HepG2 (cell line): ENCODE measurements at places on chromosomes 16 and 17. TPM values are rescaled to one million over a fixed set of nuclear protein-coding genes. Genes with fewer than 3 reads are reported as not detected.

- H3K36me3 ChIP-seq = peaks cover 14% of the 10 kb centered on the region
- DNase-seq = no peak
- H3K4me3 ChIP-seq = no peak overlapping the region
- no peak overlapping the region for H3K27ac ChIP-seq
Observed at GRCh38 chr17:80643326-80644099, 98.9 kb downstream of the RPTOR start.

DNA sequence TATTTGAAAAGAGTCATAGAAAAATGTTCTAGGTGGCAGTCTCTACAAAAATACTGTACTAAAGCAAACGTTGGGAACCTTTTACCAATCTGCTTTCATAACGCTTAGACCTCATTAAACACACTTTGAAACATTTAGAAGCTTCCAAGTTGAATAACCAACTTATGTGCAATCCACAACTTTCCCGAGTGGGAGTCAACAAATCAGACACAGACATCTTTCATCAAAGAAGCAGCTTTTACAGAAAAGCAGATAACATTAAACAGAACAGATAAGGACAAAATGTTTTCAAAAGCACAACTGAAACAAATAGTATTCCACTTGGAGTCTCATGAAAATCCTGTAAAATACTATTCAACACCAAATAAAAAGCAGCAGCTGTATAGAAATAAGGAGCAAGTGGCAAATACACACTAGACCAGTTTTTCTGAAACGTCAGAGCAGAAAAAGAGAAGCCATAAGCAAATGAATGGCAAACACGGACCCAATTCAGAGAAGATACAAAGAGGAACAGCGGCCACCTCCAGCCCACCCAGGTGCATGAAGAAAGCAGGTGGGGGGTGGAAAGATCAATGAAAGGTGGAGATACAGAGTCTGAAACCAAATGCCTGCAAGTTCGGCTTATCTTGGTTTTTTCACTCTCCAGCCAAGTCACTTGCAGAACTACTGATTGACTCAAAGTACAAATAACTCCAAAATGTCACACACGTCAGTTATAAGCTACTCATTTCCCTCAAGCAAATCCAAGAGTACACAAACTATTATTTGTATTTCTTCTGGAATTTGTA, 18.4 kb upstream of the FBF1 start:
- H3K27ac ChIP-seq = peak overlapping the region; percentile 52
- no peaks in the 10 kb centered on the region for H3K27me3 ChIP-seq
- peak; percentile 58 for DNase-seq
- H3K36me3 ChIP-seq = peaks cover 58% of the 10 kb centered on the region
- no peak overlapping the region for H3K4me3 ChIP-seq

- H3K36me3 ChIP-seq = no peaks in the 10 kb centered on the region
- DNase-seq = no peak
- no peak overlapping the region for H3K27ac ChIP-seq
- peaks cover 8% of the 10 kb centered on the region; the same call in 1 of the 2 replicates for H3K27me3 ChIP-seq
- peaks cover 30% of the 10 kb centered on the region for H3K4me1 ChIP-seq
Observed at GRCh38 chr17:8052256-8053252, 13.7 kb downstream of the ALOX15B start.

- H3K4me3 ChIP-seq = no peak overlapping the region
- H3K4me1 ChIP-seq = peaks cover 65% of the 10 kb centered on the region
- H3K36me3 ChIP-seq = peaks cover 9% of the 10 kb centered on the region; the same call in 2 of the 3 replicates
- peaks cover 41% of the 10 kb centered on the region for H3K27me3 ChIP-seq
- no peak for DNase-seq
Observed at GRCh38 chr17:79799174-79799537, 2.3 kb upstream of the CBX8 start.

GRCh38 chr16:30184096-30184890, 891 bp downstream of the CORO1A start:
- H3K4me1 ChIP-seq = peaks cover 50% of the 10 kb centered on the region
- DNase-seq = no peak
- H3K36me3 ChIP-seq = no peaks in the 10 kb centered on the region
- H3K27ac ChIP-seq = no peak overlapping the region

- peak overlapping the region; percentile 85 for H3K27ac ChIP-seq
- H3K36me3 ChIP-seq = no peaks in the 10 kb centered on the region
- peak overlapping the region; percentile 76 for H3K4me3 ChIP-seq
- no peak for DNase-seq
- no peaks in the 10 kb centered on the region; the same call in 2 of the 3 replicates for H3K27me3 ChIP-seq
Observed at GRCh38 chr16:71564335-71564967, 12.4 kb downstream of the TAT start.

Gene ALOX12
- total RNA-seq = not detected in 2 replicates

GRCh38 chr16:23496821-23497542, 13.3 kb downstream of the GGA2 start:
- no peak for DNase-seq
- H3K4me3 ChIP-seq = no peak overlapping the region
- H3K4me1 ChIP-seq = peaks cover 21% of the 10 kb centered on the region
- H3K36me3 ChIP-seq = peaks cover 82% of the 10 kb centered on the region
- no peak overlapping the region for H3K27ac ChIP-seq

- no peak overlapping the region for H3K27ac ChIP-seq
- DNase-seq = no peak
Observed at GRCh38 chr17:41507315-41507880, 2.0 kb upstream of the KRT13 start.

- H3K4me3 ChIP-seq = no peak overlapping the region
- no peaks in the 10 kb centered on the region for H3K36me3 ChIP-seq
- no peaks in the 10 kb centered on the region for H3K27me3 ChIP-seq
Observed at GRCh38 chr16:23962001-23962400, 126.2 kb downstream of the PRKCB start.

Gene CDH5
- 0.34 and 0.71 TPM in 2 replicates for total RNA-seq

GRCh38 chr16:2904100-2904921, 7.4 kb upstream of the FLYWCH1 start:
- peaks cover 29% of the 10 kb centered on the region for H3K4me1 ChIP-seq
- peak overlapping the region; percentile 82 for H3K4me3 ChIP-seq
- peak; percentile 73 for DNase-seq
- peak overlapping the region; percentile 83 for H3K27ac ChIP-seq
- H3K27me3 ChIP-seq = no peaks in the 10 kb centered on the region; the same call in 2 of the 3 replicates
- H3K36me3 ChIP-seq = no peaks in the 10 kb centered on the region

DNA sequence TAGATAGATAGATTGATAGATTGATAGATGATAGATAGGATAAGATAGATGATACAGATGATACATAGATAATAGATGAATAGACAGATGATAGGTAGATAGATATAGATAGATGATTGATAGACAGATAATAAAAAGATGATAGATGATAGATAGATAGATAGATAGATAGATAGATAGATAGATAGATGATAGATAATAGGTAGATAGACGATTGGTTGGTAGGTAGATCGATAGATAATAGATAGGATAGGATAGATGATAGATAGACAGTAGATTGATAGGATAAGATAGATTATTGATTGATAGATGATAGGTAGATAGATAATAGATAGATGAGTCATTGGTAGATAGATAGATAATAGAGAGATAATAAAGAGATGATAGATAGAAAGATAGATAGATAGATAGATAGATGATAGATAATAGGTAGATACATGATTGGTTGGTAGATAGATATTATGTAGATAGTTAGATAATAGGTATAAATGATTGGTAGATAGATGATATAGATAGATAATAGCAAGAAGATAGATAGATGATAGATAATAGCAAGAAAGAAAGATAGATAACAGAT, 109.4 kb upstream of the C16orf82 start:
- H3K4me3 ChIP-seq = no peak overlapping the region
- no peaks in the 10 kb centered on the region for H3K36me3 ChIP-seq
- H3K27ac ChIP-seq = no peak overlapping the region
- no peak for DNase-seq

DNA sequence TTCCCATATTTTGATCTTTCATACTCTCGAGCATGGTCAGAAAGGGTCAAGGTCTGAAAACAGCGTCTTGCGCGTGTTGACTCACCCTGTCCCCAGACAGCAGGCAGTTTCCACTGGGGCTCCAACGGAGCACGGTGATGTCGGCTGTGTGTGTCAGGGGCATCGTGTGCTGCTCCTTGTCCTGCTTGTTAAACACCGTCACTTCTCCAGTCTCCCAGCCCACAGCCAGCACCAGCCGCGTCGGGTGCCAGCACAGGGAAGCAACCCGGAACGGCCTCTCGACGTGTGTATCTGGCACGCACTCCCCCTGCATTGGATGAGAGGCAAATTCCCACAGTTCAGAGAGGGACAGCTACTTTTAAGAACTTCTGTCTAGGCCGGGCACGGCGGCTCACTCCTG, 9.6 kb downstream of the IFT140 start:
- H3K4me3 ChIP-seq = no peak overlapping the region
- no peaks in the 10 kb centered on the region for H3K27me3 ChIP-seq
- no peak for DNase-seq

DNA sequence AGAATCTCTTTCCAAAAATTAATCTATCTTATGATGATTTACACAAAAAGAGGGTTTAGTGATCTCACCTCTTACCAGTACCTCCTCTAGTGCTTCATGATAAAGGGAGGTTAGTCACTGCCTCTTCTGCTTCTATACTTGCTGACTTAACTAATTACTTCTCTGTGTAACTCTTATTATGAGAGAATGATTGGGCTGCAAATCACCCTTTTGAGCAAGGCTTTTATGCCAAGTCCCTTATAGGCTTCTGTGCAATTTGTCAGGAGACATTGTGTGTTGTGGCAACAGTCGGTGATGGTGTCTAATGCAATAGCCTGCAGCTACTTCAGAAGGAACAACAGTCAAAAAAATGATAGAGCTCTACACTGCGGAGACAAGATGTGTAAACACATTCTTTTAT, 1568.1 kb upstream of the GOT2 start:
- H3K27me3 ChIP-seq = no peaks in the 10 kb centered on the region
- H3K4me1 ChIP-seq = no peaks in the 10 kb centered on the region
- H3K36me3 ChIP-seq = no peaks in the 10 kb centered on the region

GRCh38 chr16:70752426-70752825, 48.5 kb downstream of the VAC14 start:
- no peaks in the 10 kb centered on the region for H3K27me3 ChIP-seq
- H3K36me3 ChIP-seq = peaks cover 9% of the 10 kb centered on the region
- no peak for DNase-seq
- no peak overlapping the region for H3K27ac ChIP-seq
- H3K4me1 ChIP-seq = peaks cover 30% of the 10 kb centered on the region
- no peak overlapping the region for H3K4me3 ChIP-seq

- peaks cover 49% of the 10 kb centered on the region for H3K27me3 ChIP-seq
- no peaks in the 10 kb centered on the region for H3K36me3 ChIP-seq
- H3K4me3 ChIP-seq = no peak within 1 kb of the TSS
- H3K4me1 ChIP-seq = peaks cover 36% of the 10 kb centered on the region
- no peak within 1 kb of the TSS for H3K27ac ChIP-seq
Observed at GRCh38 chr16:66366433-66367299, at the start of gene CDH5. Gene CDH5 (plus strand): TSS chr16:66366691. CDS start chr16:66379338, 12,647 bp downstream.

DNA sequence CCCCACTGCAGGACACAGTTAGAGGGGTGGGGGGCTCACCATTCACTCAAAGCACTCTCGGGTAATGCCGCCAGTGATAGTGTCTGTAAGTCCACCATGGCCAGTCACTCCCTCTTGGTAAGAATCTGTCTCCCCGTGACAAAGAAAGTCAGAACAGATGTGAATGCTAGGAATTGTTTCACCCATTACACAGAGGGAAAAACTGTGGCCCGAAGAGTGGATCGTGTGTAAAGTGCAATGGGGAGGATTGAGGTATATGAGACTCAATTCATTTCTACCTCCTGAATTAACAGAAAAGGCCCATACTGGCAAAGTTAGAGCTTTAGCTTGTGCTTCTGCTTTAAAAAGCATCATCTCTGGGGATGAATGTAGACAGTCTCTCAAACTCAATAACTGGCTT, 17.5 kb upstream of the SLC6A2 start:
- no peaks in the 10 kb centered on the region for H3K36me3 ChIP-seq
- DNase-seq = no peak

DNA sequence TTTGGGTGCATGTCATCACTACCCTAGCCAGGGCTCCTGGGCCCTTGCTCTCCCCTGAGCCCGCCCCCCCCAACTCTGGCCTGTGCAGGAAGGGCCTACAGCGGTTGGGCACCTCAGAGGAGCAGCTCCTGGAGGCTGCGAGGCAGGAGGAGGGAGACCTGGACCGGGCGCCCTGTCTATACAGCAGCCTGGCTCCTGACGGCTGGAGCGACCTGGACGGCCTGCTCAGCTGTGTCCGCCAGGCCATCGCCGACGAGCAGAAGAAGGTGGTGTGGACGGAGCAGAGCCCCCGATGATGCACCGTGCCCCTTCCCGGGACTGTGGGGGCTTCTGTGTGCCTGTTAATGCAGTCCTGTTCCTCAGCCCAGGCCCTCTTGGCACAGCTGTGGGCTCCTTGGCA, 12.1 kb downstream of the SGSH start:
- H3K27ac ChIP-seq = no peak overlapping the region
- H3K4me3 ChIP-seq = no peak overlapping the region
- DNase-seq = no peak
- H3K27me3 ChIP-seq = no peaks in the 10 kb centered on the region
- H3K4me1 ChIP-seq = no peaks in the 10 kb centered on the region

Gene CD300H
- not detected in 2 replicates for total RNA-seq

GRCh38 chr16:55479430-55480140, 587 bp downstream of the MMP2 start:
- no peak overlapping the region for H3K27ac ChIP-seq
- H3K4me3 ChIP-seq = peak overlapping the region; percentile 66; the same call in 1 of the 2 replicates
- no peaks in the 10 kb centered on the region for H3K36me3 ChIP-seq
- peaks cover 15% of the 10 kb centered on the region for H3K4me1 ChIP-seq
- H3K27me3 ChIP-seq = peaks cover 4% of the 10 kb centered on the region; the same call in 1 of the 2 replicates

- H3K36me3 ChIP-seq = no peaks in the 10 kb centered on the region
- H3K4me3 ChIP-seq = no peak overlapping the region
- H3K27me3 ChIP-seq = no peaks in the 10 kb centered on the region
- DNase-seq = no peak
Observed at GRCh38 chr16:83365166-83365565, 442.6 kb upstream of the HSBP1 start.

Gene SYNGR3
- 0.58 and 0.97 TPM in 2 replicates for total RNA-seq

DNA sequence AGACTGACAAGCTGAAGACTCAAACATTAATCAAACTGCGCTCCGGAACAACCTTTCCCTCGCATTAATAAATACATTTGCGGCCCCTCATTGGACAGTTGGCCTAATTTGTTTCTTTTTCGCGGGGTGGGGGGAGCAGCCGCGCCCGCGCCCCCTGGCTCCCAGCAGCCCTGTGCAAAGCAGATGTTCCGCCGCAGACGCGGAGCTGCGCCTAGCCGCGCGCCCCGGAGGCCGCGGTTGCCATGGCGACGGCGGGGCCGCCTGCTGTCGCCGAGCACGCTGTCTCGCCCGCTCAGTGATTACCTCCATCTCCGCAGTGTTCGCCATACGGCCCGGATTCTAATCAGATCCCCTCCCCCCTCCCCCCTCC, 25.5 kb downstream of the COPZ2 start:
- H3K4me1 ChIP-seq = peaks cover 23% of the 10 kb centered on the region
- no peaks in the 10 kb centered on the region for H3K36me3 ChIP-seq

GRCh38 chr16:61233713-61234112, 802.5 kb downstream of the CDH8 start:
- H3K4me1 ChIP-seq = no peaks in the 10 kb centered on the region
- DNase-seq = no peak
- no peaks in the 10 kb centered on the region for H3K27me3 ChIP-seq
- no peaks in the 10 kb centered on the region for H3K36me3 ChIP-seq
- H3K27ac ChIP-seq = no peak overlapping the region

- H3K36me3 ChIP-seq = no peaks in the 10 kb centered on the region
- H3K4me1 ChIP-seq = peaks cover 35% of the 10 kb centered on the region
- H3K4me3 ChIP-seq = no peak overlapping the region
- no peak overlapping the region for H3K27ac ChIP-seq
- H3K27me3 ChIP-seq = no peaks in the 10 kb centered on the region
Observed at GRCh38 chr16:66658143-66658859, 38.2 kb downstream of the CMTM4 start.

Gene GSG1L
- not detected in 2 replicates for total RNA-seq

Gene KCNJ12
- not detected in 2 replicates for total RNA-seq

- no peaks in the 10 kb centered on the region for H3K27me3 ChIP-seq
- H3K36me3 ChIP-seq = peaks cover 92% of the 10 kb centered on the region
- no peak overlapping the region for H3K27ac ChIP-seq
- H3K4me3 ChIP-seq = no peak overlapping the region
- DNase-seq = no peak
Observed at GRCh38 chr16:87363771-87364455, 19.7 kb downstream of the FBXO31 start.
